ENCODE measurements at places on chromosomes 12 and 14.

DNA sequence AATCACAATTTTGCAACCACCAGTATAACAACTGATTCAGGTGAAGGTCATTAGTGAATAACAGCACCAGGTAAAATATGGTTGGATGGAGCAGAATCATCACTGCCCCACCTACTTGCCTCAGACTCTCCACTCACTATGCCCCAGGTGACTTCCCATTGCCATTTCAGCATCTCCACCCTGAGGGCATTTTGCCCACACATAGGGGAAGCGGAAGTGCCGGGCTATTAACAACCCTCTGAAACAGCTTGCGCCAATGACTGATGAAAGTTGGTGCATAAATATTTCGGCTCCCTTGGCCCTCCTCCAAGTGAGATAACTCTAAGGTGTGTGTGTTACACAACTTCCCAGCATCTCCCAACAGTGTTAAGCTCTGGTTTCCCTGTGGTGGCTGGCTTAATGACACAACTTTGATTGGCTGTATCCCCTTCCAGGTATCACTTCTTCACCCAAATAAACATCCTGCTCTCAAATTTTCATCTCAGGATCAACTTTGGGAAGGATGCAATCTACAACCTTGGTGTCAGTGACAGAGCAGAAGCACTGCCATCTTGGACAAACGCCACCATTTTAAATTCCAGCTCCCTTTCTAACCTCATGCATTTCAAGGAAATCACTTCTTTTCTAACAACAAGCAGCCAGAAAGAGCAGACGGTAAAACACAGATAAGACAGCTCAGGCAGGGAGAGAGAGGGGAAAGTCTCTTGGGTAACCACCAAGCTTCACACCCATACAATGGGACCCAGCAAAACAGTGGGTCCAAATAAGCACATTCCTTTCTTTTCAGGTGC, 73.6 kb upstream of the PPP2R5C start:
- no peak for DNase-seq

- DNase-seq = no peak
These were observed 49.0 kb upstream of the ISM2 start for GRCh38 chr14:77547512-77548180.

DNA sequence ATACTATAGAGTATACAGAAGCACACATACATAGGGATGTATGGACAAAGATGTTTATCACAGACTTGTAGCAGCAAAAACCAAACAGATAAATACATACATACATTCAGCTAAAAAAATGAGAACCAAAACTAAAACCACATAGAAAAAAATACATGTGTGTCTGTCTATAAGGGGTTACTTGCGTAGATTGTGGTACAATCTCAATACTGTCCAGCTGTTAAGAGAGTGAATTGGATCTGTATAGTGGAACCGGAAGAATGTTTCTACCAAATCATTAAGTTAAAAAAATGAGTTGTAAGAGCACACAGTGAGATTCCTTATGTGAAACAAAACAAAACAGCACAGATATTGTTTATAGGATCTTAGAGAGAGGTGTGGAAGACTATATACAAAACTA, 44.2 kb upstream of the DCD start:
- no peak for DNase-seq

GRCh38 chr12:118357257-118358007, 15.3 kb downstream of the TAOK3 start:
- DNase-seq = no peak

DNA sequence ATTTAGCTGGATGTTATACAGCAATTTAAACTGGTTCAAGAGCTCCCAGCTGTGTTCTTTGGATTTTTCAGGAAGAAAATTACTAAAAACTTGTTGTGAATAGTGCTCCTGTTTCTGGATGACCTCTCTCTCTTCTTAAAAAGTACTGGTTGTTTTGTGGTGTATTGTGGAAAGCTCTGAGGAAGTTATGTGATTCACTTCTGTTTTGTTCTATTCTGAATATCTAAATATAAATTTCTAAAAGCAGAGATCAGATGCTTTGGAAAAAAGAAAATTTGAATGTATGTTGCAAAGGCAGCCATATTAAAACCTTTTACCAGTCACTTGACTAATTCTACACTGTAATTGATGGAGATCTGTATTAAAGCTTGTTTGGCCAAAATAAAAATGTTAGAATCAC, 3.4 kb upstream of the C3AR1 start:
- no peak for DNase-seq

DNA sequence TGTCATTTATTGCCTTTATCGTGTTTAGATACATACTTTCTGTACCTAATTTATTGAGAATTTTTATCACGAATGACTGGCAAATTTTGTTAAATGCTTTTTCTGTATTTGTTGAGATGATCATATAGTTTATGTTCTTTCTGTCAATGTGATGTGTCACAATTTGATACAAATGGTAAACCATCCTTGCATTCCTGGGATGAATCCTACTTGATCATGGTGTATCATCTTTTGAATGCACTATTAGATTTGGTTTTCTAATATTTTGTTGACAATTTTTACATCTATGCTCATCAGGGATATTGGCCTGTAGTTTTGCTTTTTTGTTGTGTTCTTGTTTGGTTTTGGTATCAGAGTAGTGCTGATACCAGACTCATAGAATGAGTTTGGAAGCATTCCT, 185.1 kb downstream of the NUBPL start:
- DNase-seq = no peak

DNA sequence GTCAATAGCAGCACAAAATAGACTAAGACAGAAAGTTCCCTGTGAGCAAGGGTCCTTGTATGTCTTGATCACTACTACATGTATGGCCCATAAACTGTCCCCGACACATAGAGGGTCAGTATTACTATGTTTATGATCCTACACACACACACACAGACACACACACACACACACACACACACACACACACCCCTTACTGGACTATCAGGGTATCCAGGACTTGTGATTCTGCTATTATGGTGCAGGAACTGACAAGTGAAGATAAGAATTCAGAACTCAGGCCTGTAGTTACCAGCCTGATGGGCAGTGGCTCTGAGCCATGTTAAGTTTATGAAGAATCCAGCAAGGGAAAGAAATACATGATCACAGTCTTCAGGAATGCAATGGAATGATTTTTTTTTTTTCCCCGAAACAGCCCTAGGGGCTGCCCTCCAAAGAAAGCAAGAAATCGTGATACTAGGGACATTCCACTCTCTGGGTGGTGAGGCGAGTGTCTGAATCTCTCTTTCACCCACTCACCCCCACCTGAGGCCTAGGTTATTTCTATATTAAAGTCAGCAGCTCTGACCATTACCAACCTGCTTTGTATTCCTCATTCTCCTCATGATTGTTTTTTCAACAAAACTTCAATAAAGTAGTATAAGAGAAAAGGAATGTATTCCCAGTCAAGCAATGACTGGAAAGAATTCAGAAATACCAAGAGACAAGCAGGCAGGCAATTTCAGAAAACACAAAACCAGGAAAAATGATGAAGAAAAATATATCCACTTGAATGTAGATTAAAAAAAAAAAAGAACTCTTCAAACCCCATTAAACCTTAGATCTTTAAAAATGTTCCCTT, 105.8 kb downstream of the AVPR1A start:
- no peak for DNase-seq

- no peak for DNase-seq
These were observed 25.9 kb downstream of the DDX47 start for GRCh38 chr12:12839003-12839395.

DNA sequence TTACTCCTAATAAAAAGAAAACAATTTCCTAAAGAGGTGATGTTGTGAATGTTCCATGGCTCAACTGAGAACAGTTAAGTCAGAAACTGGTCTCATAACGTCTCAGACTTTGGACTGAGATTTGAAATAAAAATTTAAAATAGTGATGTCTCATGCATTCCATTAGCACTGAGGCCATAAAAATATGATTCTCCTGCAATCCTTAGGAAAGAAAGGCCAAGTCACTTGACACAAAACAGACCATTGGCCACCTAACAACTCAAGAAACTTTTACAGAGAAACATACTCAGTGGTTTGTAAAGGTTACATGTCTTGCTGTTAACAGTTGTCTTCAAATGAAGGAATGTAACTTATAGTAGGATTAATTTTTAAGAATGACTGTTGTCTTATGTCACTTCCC, 58.1 kb downstream of the STAB2 start:
- DNase-seq = no peak

DNA sequence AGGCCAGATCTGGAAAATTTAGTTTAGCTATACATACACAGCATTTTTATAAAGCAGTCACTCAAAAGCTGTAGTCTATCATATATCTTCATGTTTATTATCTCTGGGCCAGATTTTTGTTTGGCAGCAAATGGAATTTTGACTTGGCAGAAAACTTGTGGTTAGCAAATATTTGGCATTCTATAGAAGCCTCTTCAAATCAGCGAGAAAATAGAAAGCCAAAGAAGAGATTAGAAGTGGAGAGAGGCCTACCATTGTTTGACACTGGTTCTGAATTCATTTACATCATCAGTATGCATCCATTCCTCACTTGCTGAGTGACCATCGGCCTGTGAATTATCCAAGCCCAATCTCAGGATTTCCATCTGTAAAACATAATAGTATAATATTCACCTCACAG, 1077.6 kb downstream of the GALC start:
- DNase-seq = no peak

Data from GM18507 (cell line).